AG04449 (cell line): ENCODE measurements at places on chromosomes 1 and 21.
A peak's percentile ranks its signal among the peaks of the same experiment; 100 is the strongest.

DNA sequence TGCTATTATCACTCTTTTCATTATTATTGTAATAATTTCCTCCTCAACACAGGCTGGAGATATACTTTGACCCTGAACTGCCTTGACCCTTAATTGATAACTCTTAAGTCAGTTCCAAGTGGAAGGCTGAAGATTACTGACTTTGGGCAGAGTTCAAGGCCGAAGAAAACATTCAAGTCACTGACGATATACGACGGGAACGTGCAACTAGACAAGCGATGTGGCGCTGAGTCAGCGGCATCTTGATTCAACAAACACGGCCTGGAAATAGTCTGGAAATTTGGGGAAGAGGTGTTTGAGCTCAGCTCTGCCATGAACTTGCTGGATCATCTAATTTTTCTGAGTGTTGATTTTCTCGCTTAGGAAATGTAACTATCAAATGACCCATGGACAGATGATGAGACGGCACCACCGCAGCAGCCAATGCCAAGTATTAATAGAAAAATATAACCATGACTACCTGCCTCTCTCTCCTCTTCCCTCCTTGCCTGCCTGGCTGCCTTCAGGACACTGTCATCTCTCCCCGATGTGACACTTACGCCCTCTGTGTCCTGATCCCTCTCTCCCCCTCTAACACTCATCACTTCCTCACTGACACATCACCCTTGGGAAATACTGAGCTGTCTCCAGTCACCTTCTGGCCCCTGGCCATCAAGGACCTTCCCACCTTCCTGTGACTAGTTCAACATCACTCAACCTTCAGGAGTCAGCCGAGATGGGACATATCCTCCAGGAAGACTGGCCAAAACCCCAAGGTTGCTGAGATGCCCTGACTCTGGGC lies 49.4 kb downstream of the TMCO4 start:
- no peak for DNase-seq

DNA sequence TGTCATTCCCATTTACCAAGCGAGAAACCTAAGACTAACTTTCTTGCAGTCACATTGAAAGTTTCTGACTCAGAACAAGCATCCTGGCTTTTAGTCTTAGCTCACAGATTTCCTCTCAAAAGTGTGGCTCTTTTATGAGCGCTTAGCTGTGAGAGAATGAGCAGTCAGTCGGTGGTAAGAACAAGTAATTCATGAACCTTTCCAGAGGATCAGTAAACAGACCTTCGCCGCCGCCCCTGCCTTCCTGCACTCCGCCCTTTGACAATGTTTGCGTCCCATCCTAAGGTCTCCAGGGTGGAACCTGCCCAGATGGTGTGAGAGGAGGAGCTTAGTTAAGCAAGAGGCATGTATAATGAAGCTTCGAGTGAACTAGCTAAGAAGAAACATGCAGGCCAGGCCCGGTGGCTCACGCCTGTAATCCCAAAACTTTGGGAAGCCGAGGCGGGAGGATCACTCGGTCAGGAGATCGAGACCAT lies 142.4 kb downstream of the GLUL start:
- no peak for DNase-seq

DNA sequence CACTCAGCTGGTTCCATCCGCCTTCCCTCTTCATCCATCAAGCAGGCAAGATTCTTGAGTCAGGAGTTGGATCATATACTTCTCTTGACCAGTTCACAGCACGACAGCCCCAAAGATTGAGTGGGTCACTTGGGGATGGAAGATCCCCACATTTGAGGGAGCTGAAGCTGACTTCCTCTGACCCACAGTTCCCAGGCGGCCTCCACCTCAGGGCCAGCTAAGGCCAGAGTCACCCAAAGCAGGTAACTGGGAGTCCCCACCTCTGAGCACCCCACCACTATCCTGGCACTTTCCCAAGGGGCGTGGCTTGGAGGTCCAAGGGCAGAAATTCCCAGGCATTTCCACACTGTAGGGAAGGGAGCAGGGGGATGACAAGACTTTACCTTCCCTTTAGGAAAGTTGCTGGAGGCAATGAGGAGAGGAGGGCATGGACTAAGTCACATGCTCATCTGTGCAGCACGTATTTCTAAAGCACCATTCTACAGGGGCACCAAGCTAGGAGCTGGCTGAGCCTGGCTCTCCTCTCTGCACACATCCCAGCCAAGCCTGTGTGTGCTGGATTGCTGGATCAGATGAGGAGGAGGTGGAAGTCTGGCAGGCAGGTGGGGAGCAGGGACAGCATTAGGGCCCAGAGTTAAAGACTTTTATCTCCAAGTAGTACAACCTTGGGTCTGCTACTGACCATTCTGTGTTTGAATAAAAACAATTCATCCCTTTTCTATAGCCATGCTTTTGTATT lies 1.3 kb upstream of the RD3 start:
- DNase-seq: no peak

GRCh38 chr1:56034847-56035481 lies 544.4 kb downstream of the PLPP3 start:
- no peak for DNase-seq

DNA sequence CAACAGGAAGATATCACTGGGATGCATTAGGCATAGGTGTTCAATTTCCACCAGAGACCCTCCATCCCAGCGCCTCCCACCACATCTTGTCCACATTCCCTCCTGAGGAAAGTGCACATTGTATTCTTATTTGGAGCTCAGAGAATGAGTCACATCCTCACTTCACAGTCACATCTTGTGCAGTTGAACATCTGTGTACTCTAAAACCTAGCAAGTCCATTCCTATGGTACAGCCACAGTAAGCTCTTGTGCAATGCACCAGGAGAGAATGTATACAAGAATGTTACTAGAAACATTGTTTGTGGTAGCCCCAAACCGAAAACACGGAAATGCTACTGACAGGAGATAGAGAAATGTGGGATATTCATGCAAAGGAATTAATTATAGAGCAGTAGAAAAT lies 1.6 kb upstream of the KDF1 start:
- DNase-seq: peak; percentile 81
